Neural progenitor cell (in vitro differentiated cells): ENCODE measurements at places on chromosomes 5 and 9. TPM values are rescaled to one million over a fixed set of nuclear protein-coding genes. Genes with fewer than 3 reads are reported as not detected.

C1QTNF3 gene
- total RNA-seq = 4.8 and 6.4 TPM in 2 replicates

TIMD4 gene
- total RNA-seq = not detected in 2 replicates

PLK2 gene
- 10.1 and 22.5 TPM in 2 replicates for total RNA-seq

MINAR2 gene
- total RNA-seq = not detected in 2 replicates

DNA sequence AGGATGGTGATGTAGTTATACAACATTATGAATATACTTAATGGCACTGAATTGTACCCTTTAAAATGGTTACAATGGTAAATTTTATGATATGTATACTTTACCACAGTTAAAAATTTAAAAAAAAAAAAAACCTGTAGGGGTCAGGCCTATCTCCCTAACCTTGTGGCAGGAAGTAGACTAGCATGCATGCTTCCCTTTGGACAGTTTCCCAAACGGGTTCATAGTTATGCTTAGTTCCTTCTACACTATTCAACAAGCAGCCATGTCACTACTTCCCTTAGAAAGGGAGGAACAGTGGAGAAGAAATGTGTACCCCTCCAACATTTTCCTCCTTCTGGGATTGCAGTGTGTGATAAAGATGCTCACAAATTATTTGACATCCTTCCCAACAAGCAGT is 32.5 kb downstream of the IDNK start:
- H3K36me3 ChIP-seq = peaks cover 27% of the 10 kb centered on the region
- no peak overlapping the region for H3K27ac ChIP-seq
- H3K27me3 ChIP-seq = no peaks in the 10 kb centered on the region
- H3K4me1 ChIP-seq = no peaks in the 10 kb centered on the region
- no peak overlapping the region for H3K4me3 ChIP-seq
- DNase-seq = no peak

DNA sequence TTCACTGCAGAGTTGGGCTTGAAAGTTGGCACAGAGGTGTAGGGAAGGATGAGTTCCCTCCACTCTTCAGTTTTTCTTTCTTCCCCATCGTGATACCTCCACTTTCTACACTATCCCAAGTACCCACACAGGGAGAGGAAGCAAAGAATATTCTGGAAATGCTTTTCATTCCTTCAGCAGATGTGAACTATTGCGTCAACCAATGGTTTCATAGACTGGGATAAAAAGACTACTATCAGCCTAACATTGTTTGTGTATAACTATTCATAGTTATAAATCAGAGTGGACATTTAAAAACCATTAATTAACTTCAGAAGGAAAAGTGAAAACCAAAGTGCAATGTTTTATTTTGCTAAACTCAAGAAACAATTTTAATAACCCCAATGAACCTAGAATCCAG is 63.6 kb upstream of the MAMDC2 start:
- H3K4me3 ChIP-seq = no peak overlapping the region
- no peak overlapping the region for H3K27ac ChIP-seq
- H3K27me3 ChIP-seq = no peaks in the 10 kb centered on the region

DNA sequence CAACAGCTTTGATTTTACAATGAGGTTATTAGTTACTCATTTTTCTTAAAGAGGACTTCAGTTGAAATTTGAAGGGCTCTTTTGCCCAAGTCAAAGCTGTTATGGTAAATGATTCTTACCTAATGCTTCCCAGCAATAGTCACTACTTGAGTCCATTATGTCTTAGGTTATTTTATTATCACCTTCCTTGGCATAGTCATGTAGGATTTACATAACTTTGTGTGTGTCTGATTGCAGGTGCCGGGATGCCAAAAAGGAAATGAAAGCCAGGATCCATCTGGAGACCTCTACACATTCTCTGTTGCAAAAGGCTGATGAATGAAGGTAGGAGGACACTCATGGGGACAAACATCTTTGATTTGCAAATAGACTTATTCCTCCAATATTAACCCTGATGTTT is 38.8 kb upstream of the PLPPR1 start:
- H3K4me3 ChIP-seq = no peak overlapping the region
- no peak for DNase-seq
- H3K36me3 ChIP-seq = no peaks in the 10 kb centered on the region
- no peak overlapping the region for H3K27ac ChIP-seq
- H3K27me3 ChIP-seq = no peaks in the 10 kb centered on the region

GRCh38 chr9:98253565-98253964 is 1.9 kb downstream of the TBC1D2 start:
- no peak for DNase-seq
- H3K27ac ChIP-seq = no peak overlapping the region
- H3K36me3 ChIP-seq = no peaks in the 10 kb centered on the region
- peaks cover 9% of the 10 kb centered on the region for H3K4me1 ChIP-seq
- H3K27me3 ChIP-seq = peaks cover 21% of the 10 kb centered on the region

- H3K4me1 ChIP-seq = no peaks in the 10 kb centered on the region
- no peak overlapping the region for H3K27ac ChIP-seq
- no peaks in the 10 kb centered on the region for H3K36me3 ChIP-seq
- no peaks in the 10 kb centered on the region for H3K27me3 ChIP-seq
Observed at GRCh38 chr5:174067499-174067898, 22.0 kb downstream of the NSG2 start.

- H3K27ac ChIP-seq = no peak overlapping the region
- no peaks in the 10 kb centered on the region for H3K36me3 ChIP-seq
- no peaks in the 10 kb centered on the region for H3K4me1 ChIP-seq
- no peaks in the 10 kb centered on the region for H3K27me3 ChIP-seq
- H3K4me3 ChIP-seq = no peak overlapping the region
Observed at GRCh38 chr5:19802686-19803085, 185.3 kb downstream of the CDH18 start.

- DNase-seq = no peak
- no peak overlapping the region for H3K27ac ChIP-seq
- H3K4me3 ChIP-seq = no peak overlapping the region
- H3K4me1 ChIP-seq = no peaks in the 10 kb centered on the region
Observed at GRCh38 chr5:1662559-1663085, 137.0 kb downstream of the MRPL36 start.
